HT1080 (cell line): ENCODE measurements at places on chromosomes 4 and X.

GRCh38 chr4:110515676-110516075 is 39.7 kb downstream of the ENPEP start:
- peak; percentile 51 for DNase-seq

DNA sequence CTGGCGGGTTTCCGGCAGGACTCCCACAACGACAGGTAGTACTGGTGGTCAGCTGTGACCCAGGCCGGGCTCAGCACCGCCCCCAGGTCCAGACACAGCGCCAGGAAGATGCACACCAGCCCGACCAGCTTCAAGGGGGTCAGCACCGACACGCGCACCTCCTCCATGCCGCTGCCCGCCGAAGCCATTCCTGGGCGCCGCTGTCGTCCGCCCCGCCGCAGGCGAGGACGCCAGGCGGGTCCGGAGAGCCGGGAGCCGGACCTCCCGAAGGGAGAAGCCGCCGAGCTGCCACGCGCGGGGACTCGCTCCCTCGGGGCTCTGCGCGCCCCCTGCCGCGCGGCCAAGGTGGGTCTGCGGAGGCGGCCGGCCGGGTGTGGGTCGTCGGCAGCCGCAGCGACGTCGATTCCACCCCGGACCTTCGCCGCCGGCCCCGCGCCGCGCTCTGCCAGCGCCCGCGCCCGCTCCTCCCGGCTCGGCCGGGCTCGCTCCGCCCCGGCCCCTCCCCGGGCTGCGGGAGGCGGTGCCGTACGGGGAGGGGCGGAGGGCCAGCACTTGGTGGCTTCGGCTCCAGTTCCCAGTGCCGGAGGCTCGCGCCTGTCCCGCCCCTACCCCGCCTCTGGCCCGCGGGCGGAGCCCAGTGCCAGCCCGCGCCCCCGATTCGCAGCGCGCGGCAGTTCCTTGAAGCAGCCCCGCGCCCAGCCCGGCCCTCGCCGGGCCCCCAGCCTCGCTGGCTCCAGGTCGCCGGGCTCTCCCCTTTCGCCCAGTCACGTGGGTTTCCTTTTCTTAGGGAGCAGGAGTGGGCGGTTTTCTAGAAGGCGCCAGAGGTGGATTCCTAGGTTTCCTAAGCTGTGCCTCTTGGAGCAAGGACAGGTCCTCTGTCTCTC is at the start of gene TMEM47:
TSS of gene TMEM47 (minus strand) at position 444 of the 884 bp plus-strand sequence. CDS start at position 188, 256 bp downstream.
- DNase-seq: peak; percentile 63

- DNase-seq: no peak
These were observed 469.0 kb upstream of the ATOH1 start for GRCh38 chr4:93359586-93359985.

- no peak for DNase-seq
These were observed 54.6 kb downstream of the NIPAL1 start for GRCh38 chr4:48071191-48071590.

- no peak for DNase-seq
These were observed 62.1 kb upstream of the EXOC1L start for GRCh38 chr4:55757356-55757952.

- no peak for DNase-seq
These were observed 56.9 kb downstream of the KDR start for GRCh38 chr4:55068522-55068921.

DNA sequence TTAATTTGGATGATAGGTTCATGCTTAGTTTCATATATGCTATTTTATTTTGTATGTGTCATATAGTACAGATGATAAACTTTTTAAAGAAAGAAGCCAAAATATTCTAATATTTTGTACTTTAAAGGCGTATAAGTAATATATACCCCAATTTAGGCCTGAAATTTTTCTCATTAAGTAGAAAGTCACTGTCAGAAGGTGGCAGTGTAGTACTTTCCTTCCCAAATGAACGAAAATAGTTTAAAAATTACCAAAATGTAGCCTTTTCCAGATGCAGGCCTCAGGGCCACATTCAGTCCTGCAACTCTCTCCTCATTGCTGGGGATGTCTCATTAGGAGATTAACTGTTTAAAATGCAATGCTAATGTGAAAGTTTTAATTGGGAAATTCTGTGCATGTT is 1263.6 kb downstream of the C4orf33 start:
- DNase-seq: peak; percentile 17

DNA sequence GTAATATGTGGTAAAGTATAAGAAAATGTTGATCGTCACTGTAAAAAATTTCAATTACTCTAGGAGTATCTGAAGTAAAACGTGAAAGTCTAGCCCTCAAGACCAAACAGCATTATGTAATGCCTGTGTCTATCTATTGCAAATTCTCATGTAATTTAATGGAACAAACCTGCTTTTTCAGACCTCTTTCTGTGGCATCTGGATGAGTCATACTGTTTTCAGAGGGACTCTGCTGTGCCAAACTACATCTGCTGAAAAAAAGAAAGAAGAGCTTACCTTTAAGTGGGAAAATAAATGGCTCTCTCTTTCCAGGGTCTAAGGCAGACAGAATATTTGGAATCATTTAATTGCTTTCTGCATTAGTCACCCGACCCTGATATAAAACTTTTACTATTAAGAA is 89.8 kb upstream of the ARMCX2 start:
- DNase-seq: peak; percentile 42

DNA sequence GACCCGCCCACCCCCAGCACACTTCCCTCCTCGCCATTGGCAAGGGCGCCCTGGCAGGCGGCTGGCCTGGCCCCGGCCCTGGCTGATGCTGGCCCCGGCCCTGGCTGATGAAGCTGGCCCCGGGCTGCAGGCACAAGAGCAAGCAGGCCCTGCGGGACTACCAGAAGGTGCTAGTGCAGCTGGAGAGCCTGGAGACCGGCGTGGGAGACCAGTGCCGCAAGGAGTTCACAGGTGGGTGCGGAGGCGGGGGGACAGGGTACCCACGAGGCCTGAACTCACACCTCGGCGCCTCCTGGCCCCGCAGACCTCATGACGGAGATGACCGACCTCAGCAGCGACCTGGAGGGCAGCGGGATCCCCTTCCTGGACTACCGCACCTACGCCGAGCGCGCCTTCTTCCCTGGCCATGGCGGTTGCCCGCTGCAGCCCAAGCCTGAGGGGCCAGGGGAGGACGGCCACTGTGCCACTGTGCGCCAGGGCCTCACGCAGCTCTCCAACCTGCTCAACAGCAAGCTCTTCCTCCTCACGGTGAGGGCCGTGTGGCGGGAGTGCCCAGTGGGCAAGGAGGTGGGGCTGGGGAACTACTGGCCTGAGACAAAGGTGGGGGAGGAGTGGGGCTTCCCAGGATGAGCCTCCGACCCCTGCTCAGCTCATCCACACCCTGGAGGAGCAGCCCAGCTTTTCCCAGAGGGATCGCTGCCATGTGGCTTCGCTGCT is 6.1 kb upstream of the SRPK3 start:
- no peak for DNase-seq

GRCh38 chrX:39759526-39760224 is 338.1 kb downstream of the BCOR start:
- DNase-seq: no peak

- no peak for DNase-seq
These were observed 126.8 kb downstream of the GPR143 start for GRCh38 chrX:9638871-9639270.

DNA sequence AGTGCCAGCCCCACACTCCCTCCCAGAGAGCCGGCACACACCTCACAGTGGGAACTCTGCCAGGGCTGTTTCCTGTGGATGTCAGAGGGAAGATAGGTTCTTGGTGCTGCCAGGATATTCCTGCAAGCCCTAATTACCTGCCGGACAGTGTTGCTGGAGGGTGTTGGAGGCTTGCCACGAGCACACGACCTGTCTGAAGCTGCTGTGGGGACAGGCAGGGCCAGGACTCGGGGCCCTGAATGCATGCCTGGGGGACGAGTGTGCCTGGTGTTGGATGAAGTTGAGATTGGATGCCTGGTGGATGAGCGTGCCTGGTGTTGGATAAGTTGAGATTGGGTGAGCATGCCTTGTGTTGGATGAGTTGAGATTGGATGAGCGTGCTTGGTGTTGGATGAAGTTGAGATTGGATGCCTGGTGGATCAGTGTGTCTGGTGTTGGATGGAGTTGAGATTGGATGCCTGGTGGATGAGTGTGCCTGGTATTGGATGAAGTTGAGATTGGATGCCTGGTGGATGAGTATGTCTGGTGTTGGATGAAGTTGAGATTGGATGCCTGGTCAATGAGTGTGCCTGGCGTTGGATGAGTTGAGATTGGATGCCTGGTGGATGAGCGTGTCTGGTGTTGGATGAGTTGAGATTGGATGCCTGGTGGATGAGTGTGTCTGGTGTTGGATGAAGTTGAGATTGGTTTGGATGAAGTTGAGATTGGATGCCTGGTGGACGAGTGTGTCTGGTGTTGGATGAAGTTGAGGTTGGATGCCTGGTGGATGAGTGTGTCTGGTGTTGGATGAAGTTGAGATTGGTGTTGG is 23.2 kb upstream of the UVSSA start:
- DNase-seq: peak; percentile 98

GRCh38 chrX:21985332-21985777 is 44.8 kb downstream of the SMS start:
- DNase-seq: peak; percentile 77

- DNase-seq: no peak
These were observed 9.4 kb upstream of the FMR1 start for GRCh38 chrX:147902270-147902669.

DNA sequence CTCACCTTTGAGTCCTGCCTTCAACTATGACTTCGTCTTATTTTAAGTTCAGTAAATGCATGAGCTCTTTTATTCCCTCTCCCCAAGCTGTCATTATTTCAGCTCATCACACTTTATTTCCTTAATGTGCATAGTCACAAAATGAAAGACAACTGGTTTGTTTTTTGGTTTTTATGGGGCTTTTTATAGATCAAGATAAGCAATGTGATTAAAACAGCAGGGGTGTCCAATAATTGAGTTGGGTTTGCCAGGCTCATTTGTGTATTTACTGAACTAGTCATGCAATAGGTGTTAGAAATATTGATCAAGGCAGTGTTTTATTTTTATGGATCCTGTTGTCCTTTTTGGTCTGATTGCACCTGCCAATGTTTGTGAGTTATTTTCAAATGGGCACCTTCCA is 102.2 kb downstream of the FRMPD4 start:
- no peak for DNase-seq

- no peak for DNase-seq
These were observed 41.1 kb downstream of the AMMECR1 start for GRCh38 chrX:110276778-110277177.

DNA sequence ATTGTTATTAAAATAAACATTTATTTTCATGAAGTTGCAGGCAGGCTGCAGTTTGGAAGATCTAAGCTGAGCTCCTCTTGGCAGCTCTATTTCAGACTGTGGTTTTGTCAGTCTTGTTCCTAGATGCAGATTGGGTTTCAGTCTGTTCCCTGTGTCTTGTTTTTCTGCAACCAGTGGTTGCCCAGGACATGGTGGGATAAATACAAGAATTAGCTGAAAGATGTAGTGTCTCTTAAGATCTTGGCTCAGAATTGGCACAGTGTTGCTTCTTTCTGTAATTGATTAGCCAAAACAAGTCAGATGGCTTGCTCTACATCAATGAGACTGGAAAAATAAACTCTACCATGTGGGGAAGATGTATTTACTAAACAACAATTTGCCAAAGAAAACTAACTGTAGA is 283.0 kb upstream of the BOD1L1 start:
- no peak for DNase-seq

- DNase-seq: peak; percentile 31
These were observed 5.0 kb downstream of the IL9R start for GRCh38 chrX:156002507-156002906.

GRCh38 chrX:84415140-84415539 is 87.1 kb downstream of the HDX start:
- DNase-seq: no peak

GRCh38 chr4:169854090-169854489 is 96.3 kb upstream of the HPF1 start:
- peak; percentile 18 for DNase-seq

- DNase-seq: no peak
These were observed 5.0 kb downstream of the RPL9 start for GRCh38 chr4:39453738-39454137.

- DNase-seq: no peak
These were observed 44.6 kb upstream of the GPR173 start for GRCh38 chrX:53004038-53004437.

DNA sequence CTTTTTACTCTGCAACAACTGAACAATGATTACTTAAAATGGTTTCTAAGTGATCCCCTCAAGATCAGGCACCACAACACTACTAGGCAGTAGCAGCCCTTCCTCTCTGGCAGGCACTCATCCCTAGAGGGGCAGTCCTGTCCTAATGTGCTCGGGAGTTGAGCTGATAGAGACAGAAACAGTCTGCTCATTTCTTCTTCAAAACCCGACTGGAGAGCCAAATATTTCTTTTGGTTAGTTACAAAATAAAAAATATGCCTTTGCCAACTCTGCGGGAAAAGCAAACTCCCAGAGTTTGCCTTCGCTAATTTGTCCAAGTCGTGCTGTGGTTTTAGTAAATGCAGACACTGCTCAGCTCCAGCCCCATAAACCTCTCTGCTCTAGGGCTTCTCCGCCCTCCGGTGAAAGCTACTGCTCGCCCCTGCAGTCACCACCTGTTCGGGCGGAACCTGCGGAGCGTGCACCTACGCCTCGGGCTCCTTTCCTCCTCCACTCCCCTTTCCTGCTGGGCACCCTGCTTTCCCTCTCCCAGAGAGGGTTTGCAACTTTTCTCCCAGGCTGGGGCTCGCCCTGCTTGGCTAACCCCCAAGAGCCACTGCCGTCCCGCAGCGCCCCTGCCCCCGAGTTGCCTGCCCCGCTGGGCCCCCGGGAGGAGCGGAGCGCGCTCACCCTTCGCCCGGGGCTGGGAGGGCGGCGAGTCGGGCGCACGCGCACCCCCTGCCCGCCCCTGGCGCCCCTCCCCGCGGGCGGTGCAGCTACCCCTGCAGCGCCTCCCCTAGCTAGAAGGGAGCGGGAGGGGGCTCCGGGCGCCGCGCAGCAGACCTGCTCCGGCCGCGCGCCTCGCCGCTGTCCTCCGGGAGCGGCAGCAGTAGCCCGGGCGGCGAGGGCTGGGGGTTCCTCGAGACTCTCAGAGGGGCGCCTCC is at the start of gene NPNT:
TSS of gene NPNT (plus strand) at position 812 of the 923 bp plus-strand sequence. CDS start 182 bp downstream, outside the sequence.
- no peak for DNase-seq

- no peak for DNase-seq
These were observed 342 bp downstream of the EOLA2 start for GRCh38 chrX:149937871-149938426.

GRCh38 chr4:108796173-108796572 is 33.3 kb upstream of the ETNPPL start:
- DNase-seq: no peak

DNA sequence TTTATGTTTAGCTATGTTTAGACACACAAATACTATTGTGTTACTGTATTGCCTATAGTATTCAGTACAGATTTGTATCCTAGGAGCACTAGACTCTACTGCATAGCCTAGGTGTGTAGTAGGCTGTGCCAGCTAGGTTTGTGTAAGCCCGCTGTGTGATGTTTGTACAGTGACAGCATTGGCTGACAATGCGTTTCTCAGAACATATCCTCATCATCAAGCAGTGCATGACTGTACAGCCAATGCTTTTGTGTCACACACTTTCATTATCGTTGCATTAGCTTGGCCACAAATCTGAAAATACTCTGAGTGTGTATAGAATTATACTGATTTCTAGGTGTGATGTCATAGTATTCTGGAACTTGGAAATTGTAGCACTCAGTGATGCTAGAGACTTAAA is 63.4 kb downstream of the CLDN34 start:
- DNase-seq: no peak
